NCI-H1694 treated with DMSO at 0.1 percent for 48 hours (cell line): ENCODE measurements at places on chromosomes 6 and 20.

DNA sequence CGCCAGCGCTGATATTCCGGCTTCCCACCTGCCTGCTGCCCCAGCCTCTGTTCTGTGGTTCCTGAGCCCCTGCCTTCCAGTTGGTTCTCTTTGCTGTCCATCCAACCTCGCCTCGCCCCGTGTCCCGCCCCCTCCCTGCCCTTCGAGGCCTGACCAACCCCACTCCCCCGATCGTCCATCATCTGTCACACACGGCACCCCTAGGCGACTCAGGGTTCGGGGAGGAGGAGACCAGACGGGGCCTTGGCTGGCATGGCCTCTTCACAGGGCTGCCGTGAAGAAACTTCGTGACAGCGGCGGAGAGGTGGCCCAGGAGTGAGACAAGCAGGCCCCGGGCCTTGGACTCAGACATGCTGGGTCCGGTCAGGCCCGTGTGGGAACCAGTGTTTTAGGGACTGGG lies 226.1 kb downstream of the QKI start:
- DNase-seq = no peak

GRCh38 chr6:10613077-10613476 lies 81.3 kb downstream of the C6orf52 start:
- DNase-seq = no peak

- no peak for DNase-seq
These were observed 306.6 kb upstream of the FKBP1C start for GRCh38 chr6:62904687-62905086.

- no peak for DNase-seq
These were observed 22.1 kb downstream of the MRPL14 start for GRCh38 chr6:44105146-44105545.
